ENCODE measurements at places on chromosomes 16 and 17. TPM values are rescaled to one million over a fixed set of nuclear protein-coding genes. Genes with fewer than 3 reads are reported as not detected.

DNA sequence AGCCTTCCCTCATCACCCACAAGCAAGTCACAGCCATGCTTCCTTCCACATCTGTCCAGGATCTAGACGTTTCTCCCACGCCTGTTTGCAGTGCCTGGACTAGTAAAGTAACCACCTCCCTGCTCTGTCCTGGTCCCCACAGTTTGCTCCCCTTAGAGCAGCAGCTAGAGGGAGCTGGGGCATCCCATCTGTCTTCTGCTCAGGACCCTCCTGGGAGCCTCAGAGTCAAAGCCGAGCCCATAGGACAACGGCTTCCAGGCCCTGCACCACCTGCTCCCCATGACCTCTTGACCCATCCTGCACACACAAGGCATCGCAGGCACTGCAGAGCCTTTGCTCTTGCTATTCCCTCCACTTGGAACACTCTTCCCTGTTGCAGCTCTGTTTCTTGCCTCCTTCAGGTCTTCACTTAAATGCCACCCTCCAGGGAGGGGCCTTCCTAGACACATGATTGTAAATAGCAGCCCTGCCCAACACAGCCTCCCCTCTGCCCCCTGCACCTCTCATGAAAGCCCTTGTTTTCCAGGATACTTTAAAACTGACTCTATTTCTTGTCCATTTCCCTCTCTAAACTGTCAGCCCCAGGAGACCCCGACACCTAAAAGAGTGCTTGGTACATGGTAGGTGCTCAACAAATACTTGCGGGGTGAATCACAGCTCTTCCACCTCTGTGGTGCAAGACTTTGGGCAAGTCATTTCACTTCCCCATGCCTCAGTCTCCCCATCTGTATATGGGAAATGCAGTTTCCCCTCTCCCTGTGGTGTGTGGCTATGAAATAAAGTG is 3.1 kb downstream of the NATD1 start:
- no peak for DNase-seq

DNA sequence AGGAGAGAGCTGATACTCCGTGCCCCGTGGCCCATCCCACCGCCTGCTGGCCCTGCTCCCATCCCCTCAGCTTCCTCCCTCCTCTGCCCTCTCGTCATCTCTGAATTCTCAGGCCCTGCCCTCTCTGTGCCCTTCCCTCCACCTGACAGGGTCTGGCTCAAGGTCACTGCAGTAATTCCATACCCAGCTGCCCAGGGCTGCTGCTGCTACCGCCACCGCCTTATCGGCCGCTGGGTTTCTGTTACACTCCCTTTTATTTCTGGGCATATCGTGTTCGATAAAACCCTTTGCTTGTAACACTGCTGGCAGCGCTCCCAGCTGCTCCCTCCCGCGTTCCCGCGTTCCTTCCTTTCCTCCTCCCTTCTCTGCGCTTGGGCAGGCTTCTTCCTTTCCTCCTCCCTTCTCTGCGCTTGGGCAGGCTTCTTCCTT is 1.2 kb downstream of the EPN3 start:
- DNase-seq: no peak

DNA sequence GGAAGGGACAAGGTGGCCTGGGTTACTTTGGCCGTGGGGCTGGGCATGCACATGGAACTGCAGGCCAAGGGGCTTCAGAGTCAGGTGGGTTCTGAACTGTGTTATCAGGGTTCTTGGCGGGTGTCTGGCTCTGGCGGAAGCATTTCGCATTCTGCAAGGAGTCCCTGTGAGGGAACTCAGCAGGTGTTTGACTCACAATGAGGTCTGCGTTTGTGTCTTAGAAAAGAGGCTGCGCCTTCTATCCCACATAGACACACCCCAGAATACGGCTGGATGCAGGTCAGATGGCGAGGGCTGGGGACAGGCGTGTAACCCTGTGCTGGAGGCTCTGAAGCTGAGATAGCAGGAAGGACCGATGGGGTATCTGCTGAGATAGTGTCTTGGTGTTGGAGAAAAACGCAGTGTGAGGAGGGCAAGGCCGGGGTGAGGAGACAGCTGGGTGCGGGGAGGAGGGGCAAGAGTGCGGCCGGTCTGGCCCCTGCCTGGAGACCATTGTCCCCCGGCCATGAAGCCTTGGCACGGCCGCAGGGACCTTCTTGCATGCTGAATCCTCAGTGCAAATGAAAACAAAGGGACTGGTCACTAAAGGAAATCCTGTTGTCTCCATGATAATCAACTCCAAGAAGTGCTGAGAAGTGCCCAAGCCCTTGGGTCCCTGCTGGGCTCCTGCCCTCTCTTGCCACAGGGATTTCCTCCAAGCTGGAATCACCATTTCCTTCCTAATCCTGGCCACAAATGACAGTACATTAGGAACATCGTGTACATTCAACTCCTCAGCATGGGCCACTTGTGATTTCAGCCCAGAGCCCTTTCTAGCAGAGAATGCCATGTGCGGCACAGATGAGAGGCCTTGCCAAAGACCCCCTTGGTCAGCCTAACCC is 22.8 kb upstream of the MTSS2 start:
- DNase-seq: no peak

DNA sequence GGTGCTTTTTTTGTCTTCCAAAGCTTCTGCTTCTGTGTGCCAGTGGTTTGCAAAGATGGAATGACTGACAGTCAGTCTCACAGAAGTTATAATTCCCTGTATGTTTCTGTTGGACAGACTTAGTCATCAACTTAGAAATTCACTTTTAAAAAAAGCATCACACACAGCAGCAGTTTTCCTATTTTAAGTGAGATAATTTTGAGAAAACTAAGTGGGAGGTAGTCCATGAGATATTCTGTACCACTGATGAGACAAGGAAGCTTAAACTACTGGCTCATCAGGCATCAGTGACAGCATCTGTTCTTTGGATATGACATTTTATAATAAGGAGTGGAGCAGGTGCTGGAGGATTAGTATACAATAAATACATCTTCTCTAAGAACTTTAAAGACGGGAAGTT is 20.0 kb downstream of the CNP start:
- DNase-seq: no peak

DNA sequence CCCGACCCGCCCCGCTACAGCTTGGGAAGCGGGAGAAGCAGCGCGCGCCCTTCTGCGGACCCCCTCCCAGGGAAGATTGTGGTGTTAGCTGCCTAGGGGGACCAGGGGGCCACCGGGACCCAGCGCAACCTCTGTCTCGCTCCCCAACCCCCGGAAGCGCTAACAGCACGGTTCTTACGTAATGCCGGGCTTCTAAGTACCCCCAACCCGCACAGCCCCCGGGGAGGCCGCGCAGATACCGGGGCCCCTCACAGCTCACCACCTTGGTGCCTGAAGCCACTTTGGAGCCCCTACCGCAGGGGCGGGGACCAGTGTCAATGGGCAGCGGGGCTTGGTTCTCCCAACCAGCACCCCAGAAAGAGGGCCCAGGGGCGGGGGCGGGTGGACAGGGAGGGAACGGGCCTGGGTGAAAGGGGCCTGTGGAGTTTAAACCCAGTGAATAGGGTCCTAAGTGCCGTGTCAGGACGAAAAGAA is 348 bp downstream of the MPP2 start:
- no peak for DNase-seq

DNA sequence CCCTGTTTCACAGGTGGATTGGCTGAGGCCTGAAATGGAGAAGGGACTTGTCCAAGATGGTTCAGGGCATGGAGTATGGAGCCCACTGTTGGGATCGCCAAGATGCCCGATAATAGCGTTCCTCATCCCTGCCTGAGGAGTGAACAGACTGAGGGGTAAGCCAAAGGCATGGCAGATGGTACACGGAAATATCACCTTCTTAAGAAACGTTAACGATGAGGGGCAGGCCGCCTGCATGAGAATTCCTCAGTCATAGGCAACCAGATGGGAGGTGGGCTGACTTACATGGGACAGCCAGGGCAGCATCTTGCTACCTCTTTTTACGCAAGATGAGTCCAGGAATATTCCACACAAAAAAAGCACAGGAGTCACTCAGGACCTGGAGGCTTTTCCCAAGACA is 188.1 kb downstream of the CCDC182 start:
- DNase-seq: no peak

GRCh38 chr16:27473101-27473900 is 71.3 kb downstream of the IL21R start:
- DNase-seq: no peak

DNA sequence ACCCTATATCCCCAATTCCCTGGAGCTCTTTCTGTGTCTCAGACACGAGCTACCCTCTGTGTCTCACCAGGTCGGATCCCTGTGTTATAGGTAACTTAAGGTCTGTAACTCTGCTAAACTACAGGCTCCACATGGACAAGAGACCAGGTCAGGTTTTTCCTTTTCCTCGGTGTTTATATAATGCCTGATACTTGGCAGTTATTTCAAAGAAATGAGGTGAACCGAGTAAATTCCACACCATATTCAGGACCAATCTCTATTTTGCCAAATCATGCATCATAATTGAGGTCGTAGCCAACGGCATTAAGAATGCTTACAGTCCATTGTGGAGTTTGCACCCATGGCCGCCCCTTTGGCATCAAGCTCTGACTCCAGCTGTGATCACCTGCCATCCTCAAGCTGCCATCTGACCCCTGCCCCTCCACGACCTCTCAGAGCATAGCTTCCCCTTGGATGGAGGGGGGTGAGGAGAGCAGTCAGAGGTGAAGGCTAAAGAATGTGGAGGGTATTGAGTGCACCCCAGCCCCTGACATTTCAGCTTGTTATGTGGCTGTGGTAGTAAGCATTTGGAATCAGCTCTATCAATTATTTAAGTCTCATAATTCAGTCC is 434.7 kb upstream of the RBFOX1 start:
- no peak for DNase-seq

GRCh38 chr17:7781429-7781828 is 52.6 kb upstream of the KDM6B start:
- peak; percentile 69 for DNase-seq

DNA sequence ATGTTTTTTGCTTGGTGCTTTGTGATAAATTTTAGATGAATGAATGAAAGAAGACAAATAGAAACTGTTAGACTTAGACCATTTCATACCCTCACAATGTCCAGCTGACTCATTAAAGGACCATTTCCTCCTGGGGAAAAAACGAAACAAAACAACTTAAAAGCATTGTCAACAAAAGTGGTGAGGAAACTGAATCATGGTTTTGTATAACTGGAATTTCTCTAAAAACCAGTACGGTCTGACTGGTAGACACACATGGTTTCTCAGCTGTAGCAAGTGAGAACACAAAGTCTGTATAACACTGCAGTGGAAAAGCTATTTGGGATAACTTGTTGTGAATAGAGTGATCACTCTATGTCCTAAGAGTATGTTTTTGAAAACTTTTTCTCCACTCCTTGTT is 5.3 kb upstream of the DDX52 start:
- DNase-seq: peak; percentile 76

- no peak for DNase-seq
Measured at GRCh38 chr17:2636169-2636930, 42.9 kb downstream of the PAFAH1B1 start.

DNA sequence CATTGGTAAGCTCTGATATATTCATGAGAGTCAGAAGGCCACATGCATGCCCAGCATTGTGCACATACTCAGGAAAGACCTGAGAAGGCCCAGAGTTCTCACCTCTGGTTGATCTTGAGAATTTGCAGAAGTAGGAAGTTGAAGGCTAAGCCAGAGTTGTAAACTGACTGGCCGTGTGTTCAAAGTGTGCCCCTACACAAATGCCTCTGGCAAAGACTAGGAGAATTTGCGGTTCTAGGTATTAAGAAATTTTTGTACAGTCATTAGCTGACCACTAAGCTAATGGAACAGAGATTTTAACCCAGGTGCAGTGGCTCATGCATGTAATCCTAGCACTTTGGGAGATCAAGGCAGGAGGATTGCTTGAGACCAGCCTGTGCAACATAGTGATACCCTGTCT is 25.0 kb downstream of the FBXL20 start:
- DNase-seq: no peak

DNA sequence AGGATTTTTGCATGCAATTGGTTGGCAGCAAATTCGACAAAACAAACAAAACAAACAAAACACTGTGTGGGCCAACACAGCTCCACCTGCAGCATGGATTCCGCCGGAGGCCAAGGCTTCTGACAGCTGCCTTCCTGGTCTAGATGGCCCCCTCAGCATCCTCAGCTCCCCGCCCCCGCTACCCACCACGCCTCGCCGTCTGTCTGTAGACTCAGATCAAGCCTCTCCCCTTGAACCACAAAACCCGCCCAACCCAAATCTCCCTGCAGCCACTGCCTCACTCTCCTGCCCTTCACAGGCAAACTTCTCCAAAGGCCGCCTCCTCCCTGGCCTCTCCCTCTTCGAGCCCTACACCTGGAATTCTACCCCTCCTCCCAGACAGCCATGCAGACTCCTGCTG is 57.9 kb downstream of the RTN4RL1 start:
- no peak for DNase-seq

DNA sequence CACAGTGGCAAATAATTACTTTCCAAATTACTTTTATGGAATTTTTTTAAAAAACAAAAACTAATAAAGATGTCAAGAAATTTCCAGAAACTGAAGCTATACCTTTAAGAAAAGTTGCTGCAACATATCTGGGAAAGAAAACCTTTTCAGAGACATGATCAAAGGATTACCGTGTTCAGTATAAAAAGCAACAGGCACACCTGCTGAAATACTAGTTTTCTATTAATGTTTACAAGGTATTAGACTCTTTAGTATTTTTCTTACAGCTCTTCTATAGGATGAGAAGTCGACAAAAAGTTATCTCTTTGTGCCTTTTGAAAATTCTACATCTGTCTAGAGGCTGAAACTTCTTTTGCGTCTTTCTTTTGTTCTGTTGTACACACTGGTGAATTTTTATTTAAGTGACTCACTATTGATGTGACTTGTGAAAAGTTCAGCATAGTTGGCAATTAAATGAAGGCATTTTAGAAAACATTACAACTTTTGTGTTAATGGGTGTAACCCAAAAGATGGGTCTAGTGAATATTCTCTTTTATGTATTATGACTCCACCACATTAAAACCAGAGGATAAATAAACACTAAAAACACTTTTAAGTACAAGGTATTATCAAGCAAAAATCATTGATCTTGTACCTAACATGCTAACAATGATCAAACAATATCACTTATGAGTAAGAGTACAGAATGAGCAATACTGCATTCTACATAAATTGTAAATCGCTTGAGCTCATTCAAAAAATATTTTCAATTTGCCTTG is 23.8 kb downstream of the NACA2 start:
- DNase-seq: no peak

The ALOX15B gene
- not detected for total RNA-seq

The TIMM22 gene
- 18.5 TPM for total RNA-seq

The GUCY2D gene
- total RNA-seq: not detected

The KCNJ2 gene
- total RNA-seq: 0.82 TPM

The CCDC78 gene
- 6.1 TPM for total RNA-seq

The PRSS22 gene
- total RNA-seq: 76.0 TPM

The TMEM100 gene
- not detected for total RNA-seq

The KIF18B gene
- 2.8 TPM for total RNA-seq
